ENCODE measurements at places on chromosomes 1 and 21.

DNA sequence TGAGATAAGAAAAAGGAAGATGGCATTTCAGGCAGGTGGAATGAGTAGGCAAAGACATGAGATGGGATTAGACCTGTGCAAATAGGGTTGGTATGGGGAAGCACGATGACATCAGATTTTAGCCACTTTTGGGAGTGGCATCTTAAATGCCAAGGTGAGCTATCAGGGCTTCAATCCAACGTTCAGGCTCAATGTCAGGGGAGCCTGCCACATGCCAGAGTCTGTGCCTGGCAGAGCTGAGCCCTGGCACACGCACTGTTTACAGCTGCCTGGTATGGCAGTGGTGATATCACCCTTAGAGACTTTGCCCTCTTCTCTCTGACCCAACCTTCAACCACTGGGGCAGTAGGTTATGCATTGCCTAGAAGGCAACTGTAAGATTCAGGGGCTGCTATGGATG is 1.1 kb upstream of the GUCA2B start:
- no peak for DNase-seq

GRCh38 chr1:43426221-43426620 is 27.5 kb downstream of the HYI start:
- no peak for DNase-seq

GRCh38 chr1:233245191-233245765 is 50.2 kb downstream of the PCNX2 start:
- no peak for DNase-seq

DNA sequence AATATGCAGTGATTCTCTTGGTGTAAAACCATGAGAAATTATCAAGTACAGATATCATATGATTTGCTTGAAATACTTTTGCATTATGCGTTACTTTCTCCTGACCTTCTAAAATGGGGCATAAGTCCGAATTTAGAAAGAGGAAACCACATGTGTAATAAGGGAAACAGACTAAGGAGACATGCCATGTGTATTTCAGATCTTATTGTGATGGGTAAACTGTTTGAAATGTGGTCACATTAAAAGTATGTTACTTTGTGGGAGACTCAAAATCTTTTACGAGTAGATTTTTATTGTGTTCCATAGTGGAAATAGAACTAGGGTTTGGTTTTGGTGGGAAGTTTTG is 173.0 kb downstream of the NFIA start:
- DNase-seq: no peak

DNA sequence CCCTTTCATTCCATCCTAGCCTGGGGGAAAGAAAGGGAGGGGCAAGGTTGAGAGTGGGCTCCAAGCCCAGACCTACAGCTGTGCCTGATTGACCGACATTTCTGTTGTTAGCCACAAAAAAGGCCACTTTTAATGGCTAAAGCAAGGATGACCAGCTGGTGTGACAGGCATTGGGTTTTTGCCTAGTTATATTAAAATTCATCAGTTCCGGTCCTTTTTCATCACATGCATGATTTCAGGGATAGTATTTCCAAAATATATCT is 192.3 kb downstream of the ZNF326 start:
- no peak for DNase-seq

DNA sequence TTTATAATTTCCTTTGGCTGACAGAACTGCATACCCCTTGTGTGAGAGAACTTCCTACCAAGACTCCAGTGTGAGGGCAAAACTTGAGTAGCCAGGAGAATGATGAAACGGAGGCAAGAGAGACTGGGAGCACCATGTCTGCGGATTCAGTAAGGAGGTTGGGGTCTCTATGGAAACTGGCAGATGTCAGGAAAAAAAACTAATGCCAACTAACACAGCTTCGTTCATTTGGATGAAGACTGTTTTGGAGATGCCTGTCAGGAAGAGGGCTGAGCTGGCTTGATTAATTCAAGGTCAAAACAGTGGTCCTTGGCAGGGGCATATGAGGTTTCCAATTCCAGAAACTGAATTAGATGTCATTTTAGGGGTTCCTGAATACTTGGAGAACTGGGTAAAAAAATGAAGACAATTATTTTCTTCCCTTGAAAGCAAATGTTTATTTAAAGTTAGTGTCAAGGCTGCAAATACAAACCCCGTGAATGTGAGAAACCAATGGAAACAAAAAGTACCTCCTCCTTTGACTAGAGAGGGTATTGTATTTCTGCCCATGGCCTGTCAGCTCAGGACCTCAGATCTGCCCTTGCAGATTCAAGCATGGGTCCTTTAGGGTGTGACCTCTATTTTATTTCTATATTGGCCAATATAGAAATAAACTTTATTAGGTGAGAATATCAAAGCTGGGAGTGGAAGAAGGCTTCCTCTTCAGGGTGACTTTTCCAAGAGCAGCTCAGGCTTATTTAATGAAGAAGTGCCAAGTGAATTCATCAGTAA is 110.5 kb downstream of the MAST2 start:
- no peak for DNase-seq

DNA sequence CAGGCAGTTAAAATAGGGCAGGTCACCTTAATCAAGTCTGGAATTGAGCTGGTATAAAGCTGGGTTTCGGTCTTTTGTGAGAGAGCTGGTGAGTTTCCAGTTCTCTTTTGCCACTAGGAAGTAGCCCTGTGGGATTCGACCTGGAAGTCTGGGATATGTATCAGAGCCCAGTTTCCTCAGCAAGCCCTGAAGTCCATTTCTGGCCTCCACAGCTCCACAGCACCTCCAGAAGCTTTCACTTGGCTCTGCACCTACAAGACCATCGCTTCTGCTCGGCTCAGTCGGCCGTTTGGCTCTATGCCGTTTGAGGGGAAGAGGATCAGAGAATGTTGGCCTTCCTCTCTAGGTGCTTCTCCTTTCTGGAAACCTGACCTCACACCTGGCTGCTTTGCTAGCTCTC is 148.0 kb downstream of the GALNT2 start:
- DNase-seq: peak; percentile 63

DNA sequence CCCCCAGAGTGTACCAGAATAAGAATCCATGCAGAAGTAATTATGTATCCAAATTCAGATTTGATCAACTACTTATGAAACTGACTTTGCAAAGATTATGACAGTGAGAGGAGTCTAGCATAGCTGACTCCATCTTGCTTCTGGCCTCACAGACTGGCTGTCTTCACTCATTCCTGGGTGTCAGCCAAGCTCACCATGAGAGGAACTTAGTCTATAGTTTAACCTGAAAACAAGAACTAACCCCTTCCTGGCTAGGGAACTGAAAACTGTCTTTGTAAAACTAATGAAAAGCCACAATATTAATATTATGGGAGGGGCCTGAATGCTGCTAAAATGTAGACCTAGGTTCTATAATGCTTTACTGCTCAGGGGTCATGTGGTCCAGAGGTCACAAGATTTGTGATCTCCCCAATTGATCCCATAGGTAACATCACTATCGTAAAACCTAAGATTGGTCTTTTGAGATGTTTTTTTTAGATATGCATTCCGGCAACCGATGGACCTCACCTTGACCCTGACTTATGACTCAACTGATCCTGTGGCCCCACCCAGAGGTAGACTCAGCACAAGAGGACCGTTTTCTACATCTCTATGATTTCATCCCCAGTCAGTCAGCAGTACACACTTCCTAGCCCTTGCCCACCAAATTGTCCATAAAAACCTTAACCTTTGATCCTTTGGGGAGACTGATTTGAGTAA is 55.2 kb downstream of the ATP1B1 start:
- peak; percentile 26 for DNase-seq

DNA sequence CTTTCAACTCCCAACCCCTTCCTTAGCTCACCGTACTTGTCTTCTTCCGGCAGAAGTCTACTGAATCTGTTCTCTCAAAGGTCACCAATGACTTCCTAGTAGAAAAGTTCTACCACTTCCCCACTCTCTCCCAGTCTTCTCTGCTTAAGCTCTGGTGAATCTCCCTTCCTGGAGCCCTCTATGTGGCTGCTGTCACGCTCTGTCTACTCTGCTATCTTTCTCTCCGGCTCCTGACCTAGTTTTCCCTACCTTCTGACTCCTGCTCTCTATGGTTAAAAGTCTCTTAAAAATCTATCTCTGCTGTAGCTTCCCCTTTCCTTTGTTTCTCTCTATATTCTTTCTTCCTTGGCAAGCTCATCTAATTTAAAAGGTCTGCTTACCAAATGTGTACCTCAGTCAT is 350.1 kb upstream of the GREM2 start:
- no peak for DNase-seq

GRCh38 chr1:37036667-37037053 is 2.3 kb upstream of the GRIK3 start:
- no peak for DNase-seq

- peak; percentile 90 for DNase-seq
Measured at GRCh38 chr21:35428489-35428888, 379.4 kb upstream of the RUNX1 start.

DNA sequence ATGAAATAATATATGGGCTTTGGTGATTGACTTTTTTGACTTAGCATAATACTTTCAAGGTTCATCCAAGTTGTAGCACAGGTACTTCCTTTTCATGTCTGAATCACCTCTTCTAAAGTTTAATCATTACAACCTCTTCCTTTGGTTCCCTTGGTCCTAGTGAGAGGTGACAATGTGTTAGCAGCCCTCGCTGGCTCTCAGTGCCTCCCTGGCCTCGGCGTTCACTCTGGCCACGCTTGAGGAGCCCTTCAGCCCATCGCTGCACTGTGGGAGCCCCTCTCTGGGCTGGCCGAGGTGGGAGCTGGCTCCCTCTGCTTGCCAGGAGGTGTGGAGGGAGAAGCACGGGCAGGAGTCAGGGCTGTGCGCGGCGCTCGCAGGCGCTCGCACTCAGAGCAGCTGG is 13.0 kb upstream of the RCAN3 start:
- DNase-seq: no peak

Data from fibroblast of upper back skin (primary cell).